ENCODE measurements at places on chromosomes 2 and 18.

DNA sequence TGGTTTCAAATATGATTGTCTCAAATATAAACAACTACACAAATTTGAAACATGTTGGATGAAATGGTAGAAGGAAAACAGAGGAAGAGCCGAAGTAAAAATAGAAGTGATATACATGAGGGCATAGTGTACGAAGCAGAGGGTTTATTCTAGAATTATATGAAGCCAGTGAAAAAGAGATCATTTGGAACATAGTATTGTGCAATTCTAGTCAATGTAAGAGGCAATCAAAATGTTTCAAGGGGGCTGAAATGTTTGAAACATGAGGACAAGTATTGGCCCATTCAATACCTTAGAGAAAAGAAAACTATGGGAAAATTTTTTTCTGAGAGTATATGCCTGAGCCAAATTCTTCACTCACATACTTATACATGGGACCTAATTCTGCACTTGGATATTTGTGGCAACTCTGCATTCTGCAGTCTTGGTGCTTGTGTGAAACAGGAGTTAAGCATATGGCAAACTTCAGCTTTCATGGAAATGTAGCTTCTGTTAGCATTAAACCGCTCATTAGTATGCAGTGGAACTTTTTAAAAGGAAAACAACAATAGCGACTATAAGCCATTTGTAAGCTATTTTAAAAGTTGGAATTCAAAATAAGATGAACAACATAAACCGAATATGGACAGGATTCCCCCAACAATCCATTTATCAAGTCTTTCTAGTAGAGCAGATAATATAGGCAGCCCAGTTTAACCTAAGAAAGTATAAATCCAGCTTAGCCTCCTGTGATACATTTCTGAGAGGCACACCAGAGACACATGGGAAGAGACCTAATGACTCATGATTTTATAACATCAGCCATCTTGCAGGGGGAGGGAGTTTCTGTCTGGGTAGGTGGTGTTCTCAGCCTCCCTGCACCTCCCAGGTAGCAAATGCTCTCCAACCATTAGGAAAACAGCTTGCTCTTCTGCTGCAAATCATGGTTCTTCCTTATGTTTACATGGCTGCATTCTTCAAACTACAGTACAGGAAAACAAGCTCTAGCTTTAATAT lies 197.8 kb downstream of the PAX3 start:
- no peak for DNase-seq

- no peak for DNase-seq
Measured at GRCh38 chr18:24497031-24497754, 36.8 kb downstream of the HRH4 start.

DNA sequence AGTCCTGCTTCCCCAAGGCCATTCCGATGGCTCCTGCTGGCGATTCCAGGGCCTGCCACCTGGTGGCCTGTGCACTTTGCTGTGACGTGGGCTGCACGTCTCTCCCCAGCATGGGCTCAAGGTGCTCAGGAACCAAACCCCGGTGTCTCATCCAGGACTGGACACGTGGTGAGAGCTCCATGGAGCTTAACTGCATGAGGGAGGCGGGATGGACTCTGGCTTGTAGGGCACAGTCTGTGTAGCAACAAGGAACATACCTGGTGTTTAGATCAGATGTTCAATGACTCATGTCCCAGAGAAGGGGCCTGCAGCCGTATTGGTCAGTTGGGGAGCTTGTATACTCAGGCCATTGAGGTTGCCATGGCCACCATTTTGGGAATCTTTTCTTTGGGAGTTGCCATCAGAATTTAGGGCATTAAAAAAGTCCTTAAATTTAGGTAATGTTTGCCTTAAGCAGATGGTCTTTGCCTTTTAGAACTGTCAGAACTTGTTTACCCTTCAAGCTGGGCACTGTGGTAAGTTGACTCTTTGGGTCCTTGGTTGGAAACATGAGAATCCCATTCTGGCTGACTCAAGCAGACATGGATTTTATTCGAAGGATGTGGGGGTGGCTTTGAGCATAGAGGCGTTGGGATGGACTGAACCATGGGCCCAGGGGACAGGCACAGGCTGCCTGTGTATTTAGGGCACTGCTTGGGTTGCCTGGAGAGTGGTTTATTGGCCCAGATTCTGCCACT lies 21.0 kb downstream of the AGAP1 start:
- DNase-seq: no peak

DNA sequence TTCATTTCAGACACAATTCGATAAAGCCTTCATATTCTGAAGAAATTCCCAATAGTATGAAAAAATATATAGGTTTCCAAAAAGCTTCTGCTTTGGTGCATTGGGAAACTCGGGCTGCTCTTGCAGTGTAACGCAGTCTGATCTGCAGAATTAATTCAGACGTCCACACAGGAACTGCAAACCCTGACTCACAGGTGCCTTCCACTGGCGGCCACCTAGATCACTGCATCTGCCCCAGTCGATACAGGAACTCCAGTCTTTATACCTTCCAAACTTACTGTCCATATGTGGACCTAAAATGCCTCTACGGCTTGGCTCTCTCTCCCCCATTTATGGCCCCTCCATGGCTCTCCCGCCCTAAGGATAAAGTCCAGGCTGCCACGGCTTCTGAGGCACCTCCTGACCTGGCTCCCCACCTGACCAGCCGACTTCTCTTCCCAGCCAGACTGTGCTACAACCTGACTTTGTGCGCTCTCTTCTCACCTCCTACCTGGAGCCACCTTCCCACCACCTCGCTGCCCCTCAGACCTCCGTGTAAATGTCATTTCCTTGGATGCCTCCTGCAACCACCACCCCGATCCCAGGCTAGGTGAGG lies 39.7 kb downstream of the L3MBTL4 start:
- no peak for DNase-seq

DNA sequence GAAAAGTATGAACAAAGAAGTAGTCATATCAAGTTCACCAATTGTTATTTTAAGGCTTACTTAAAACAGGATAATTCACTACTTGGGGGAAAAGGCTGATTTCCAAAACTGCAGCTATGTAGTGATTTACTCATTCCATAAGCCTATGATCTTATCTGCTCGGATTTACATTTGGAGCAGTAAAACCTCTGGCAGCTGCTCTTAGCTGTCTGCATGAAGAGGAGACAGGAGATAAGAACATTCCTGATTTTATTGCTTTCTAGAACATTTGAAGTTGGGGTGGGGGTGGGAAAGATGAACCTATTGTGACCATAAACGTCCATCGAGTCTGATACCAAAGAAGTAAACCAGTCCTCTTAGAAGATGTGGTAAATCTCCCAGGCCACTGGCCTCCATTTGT lies 120.9 kb downstream of the MMADHC start:
- no peak for DNase-seq

- DNase-seq: no peak
Measured at GRCh38 chr2:184504252-184504651, 94.1 kb upstream of the ZNF804A start.

- no peak for DNase-seq
Measured at GRCh38 chr2:46041434-46041833, 255.8 kb upstream of the EPAS1 start.

GRCh38 chr2:157337978-157338377 lies 12.4 kb upstream of the ERMN start:
- no peak for DNase-seq

GRCh38 chr2:10911291-10912075 lies at the start of gene KCNF1:
Gene KCNF1, plus strand, starts transcription at chr2:10911934. Its CDS starts 493 bp downstream, at chr2:10912427.
- DNase-seq: no peak

DNA sequence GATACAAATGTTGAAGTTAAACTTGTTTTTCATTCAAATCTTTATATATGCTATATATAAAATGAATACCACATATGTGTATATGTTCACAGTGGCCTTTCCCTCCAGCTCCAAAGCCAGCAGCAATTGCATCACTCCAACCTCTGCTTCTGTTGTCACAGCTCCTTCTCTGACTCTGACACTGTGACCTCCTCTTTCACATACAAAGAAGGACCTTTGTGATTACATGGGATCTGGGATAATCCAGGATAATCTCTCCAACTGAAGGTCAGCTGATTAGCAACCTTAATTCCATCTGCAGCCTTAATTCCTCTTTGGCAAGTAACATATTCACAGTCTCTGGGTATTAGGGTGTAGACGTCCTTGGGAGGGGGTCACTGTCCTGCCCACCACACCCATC lies 8.4 kb downstream of the FLACC1 start:
- DNase-seq: no peak

- DNase-seq: no peak
Measured at GRCh38 chr18:36809590-36810381, 19.0 kb downstream of the TPGS2 start.

DNA sequence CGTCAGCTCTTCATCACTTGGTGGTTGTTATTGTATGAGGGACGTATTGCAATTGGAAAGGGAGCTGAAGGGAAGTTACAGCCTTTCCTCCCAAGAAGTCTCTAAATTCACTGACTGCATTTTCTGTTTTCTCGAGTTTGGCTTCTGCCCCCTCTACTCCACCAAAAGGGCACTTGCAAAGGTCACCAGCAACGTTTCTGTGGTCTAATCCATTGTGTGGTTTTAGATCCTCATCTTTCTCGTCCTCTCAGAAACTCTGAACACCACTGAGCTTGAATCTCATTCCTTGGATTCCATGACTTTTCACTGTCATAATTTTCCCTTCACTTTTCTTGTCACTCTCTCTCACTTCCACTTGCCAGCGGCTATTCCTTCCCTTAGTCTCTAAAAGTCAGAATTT lies 308.0 kb downstream of the AFF3 start:
- DNase-seq: no peak

DNA sequence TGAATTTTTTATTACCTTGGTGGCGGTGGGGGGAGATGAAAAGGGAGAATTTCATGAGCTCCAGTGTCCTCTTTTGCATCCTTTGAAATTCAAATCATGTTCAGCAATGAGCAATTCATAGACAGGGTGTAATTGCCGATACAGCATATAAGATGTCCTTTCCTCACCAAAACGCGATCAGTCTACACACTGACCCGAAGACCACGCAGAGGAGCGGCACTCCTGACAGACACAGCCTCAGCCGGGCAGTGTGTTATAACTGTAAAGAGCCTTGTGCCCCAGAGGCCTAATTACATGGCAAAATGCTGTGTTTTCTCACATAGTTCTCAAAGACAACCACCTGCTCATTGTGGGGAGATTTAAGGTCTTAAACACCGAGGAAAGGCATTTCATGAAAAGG lies 38.4 kb upstream of the APCDD1 start:
- no peak for DNase-seq

DNA sequence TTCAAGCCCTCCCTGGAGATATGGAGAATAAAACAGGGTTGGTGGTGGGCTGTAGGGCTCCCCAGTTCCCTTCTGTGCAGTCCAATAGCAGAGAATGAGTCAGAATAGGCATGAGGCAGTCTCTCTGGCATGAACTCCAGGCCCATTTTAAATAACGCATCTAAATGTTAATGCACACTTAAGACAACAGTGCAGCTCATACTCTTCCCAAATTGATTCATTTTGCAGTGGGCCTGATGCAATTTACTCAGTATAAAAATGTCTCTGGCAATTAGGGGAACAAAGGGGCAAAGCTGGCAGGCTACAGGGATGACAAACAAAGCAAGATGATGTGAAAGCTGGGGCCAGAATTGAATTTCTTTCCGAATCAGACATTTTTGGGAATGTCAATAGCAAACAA lies 402.8 kb downstream of the CLIP4 start:
- no peak for DNase-seq

GRCh38 chr2:202299712-202300111 lies 34.1 kb downstream of the NOP58 start:
- no peak for DNase-seq

DNA sequence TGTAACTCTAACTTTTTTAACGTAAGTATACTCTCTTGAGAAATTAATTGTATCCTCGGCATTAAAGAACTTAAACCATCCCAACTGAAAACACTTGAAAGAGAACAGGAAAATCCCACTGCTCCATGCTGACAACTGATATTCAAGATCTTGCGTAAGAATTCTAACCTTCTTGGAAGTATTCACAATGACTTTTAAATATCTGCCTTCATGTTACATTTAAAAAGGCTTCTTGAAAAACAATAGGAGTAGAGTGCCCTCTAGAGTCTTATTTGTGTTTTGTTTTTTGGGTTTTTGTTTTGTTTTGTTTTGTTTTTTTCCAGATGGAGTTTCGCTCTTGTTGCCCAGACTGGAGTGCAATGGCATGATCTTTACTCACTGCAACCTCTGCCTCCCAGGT lies 65.4 kb upstream of the DNAJC10 start:
- no peak for DNase-seq

DNA sequence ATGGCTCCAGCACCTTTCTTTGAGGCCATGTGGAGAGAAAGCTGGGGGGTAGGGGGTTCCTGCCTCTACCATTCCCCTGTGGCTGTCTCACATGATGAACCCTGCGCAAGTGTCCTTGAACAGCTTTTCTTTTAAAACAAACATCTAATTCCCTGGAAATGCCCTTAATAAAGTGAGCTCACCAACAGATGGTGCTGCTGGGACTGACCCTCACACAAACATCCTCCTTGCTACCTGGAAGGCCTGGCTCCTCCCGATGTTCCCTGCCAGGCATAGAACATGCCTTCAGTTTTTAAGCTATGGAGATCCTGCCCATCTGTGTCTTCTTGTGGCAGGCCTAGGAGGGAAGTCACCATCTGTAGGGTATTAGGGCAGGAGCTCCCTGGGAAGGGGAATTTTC lies 60.7 kb upstream of the GATA6 start:
- DNase-seq: no peak

GRCh38 chr2:152189622-152190495 lies 14.3 kb upstream of the STAM2 start:
- DNase-seq: no peak

DNA sequence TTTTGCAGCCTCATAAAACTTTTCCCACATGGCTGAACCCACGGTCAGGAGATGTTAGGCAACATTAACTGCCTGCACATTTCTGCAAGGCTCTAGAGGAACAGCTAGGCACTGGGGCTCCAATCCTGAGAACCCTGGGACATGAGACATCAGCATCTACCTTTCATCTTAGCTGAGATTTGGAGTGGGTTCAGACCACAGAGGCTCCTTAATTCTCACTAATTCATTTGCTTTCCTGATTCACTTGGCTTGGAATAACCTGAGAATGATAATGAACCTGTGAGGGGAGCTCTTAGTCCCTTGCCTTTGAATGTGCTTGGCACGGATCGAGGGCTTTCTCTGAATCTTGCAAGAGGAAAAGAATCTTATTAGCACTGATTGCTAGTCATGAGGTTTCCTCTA lies 266.2 kb downstream of the FIGN start:
- DNase-seq: no peak

DNA sequence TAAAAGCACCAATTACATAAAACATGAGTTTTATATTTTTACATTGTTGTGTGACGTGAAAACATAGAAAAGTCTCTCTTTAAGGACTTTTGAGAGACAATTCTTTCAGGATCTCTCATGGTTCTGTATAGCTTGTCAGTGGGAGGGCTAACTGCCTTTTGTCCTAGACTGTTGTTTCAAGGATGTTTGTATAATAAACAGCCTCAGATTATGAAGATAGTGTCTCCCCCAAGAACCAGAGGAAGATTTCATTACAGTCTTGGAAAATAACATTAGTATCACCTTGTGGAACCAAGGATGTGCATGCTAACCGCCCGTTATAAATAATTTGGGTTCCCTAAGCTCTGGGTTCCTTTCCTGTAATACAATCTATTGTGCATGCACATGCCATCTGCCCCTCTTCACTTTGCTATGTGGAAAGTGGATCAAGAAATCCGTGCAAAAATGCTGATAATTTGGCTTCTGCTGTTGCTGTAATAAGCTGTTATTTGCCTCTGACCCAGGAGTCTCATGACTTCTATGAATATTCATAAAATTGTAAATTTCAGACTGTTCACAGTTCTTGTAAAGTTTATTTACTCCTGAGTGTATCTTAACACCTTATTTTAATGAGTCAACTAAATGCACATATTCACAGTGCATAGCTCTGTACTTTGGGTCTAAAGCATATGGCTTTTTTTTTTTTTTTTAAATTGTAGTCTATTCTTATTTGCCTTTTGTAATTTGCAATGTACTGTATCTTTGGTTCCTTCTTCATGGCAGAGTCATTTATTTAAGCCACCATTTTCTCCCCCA lies 265.5 kb downstream of the PTH2R start:
- DNase-seq: no peak
